ENCODE measurements at places on chromosomes 6 and 20. TPM values are rescaled to one million over a fixed set of nuclear protein-coding genes. Genes with fewer than 3 reads are reported as not detected.

The CST5 gene
- not detected for total RNA-seq

The CCN6 gene
- not detected for total RNA-seq

The DAAM2 gene
- total RNA-seq, result 30.4 TPM

The MEP1A gene
- not detected for total RNA-seq

The SRMS gene
- not detected for total RNA-seq

The MYLK2 gene
- total RNA-seq, result 1.6 TPM

The PDYN gene
- 35.5 TPM for total RNA-seq
